Muscle of back (tissue), 13 donors: ENCODE measurements at places on chromosomes 7 and 10.
A peak's percentile ranks its signal among the peaks of the same experiment; 100 is the strongest.

- DNase-seq: no peak
Measured at GRCh38 chr10:4804465-4804864, 21.5 kb upstream of the AKR1E2 start.

GRCh38 chr7:33873981-33874750 lies 31.2 kb upstream of the BMPER start:
- DNase-seq: peak; percentile 68

DNA sequence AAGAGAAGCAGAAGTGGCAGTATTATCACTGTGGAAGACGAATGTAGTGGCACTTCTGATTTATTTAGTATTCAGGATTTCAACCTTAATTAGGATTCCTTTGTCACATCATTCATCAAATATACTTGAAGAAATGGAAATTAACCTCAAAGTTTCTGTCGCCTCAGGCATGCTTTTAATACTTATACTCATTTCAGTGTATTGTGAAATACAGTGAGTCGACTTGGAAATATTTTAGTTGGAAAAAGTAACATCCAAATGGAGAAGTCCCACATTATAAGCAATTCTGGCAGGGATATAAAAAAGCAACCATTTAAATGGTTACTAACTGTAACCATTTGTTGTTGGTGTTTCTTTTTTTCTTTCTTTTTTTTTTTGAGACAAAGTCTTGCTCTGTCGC lies 648.8 kb downstream of the ARL4A start:
- peak; percentile 3 for DNase-seq

DNA sequence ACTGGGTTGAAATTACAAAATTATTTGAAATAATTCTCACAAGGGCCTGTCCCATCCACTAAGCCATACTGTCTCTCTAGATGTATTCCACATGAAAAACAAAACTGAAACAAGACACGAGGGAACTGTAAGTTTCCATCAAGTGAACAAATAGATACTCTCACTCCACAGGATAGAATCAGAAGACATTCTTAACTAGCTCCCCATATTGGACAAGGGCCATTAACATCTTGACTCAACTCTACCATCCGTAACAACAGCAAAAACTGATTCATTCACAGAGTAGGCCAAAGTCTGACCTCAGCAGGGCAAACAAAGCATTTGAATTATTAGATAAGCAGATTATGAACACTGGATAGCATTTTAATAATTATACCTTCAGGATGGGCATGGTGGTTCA lies 29.1 kb downstream of the UBE2H start:
- no peak for DNase-seq

GRCh38 chr7:70795948-70796347 lies 336.0 kb upstream of the GALNT17 start:
- DNase-seq: no peak

DNA sequence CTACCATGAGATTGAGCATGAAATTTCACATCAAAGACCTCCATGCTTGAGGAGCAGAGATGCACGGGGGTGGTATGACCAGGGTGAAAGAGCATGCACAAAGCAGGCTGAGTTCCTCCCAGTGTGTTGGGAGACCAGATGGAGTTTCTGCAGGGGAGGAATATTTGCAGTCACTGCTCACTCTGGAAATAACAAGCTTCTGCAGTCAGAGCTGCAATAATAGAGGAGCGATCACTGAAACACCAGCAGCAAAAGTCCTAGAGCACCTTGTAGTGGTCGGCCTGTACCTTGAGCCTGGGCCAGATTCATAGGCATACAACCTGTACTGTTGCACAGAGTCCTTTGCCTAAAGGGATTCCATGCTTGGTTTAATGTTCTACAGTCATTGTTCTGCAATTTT lies 184.5 kb upstream of the SP8 start:
- DNase-seq: no peak

DNA sequence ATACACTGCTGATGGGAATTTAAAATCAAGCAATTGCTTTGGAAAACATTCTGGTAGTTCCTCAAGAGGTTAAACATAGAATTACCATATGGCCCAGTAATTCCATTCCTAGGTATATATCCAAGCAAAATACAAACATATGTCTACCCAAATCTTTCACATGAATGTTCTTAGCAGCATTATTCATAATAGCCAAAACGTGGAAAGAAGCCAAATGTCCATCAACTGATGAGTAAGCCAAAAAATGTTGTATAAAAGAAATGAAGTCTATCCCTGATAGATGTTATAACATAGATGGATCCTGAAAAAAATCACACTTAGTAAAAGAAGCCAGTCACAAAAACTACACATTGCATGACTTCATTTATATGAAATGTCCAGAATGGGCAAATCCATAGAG lies 893.0 kb downstream of the SORCS3 start:
- DNase-seq: no peak
